ENCODE measurements at places on chromosomes 7 and 10. TPM values are rescaled to one million over a fixed set of nuclear protein-coding genes. Genes with fewer than 3 reads are reported as not detected.

DNA sequence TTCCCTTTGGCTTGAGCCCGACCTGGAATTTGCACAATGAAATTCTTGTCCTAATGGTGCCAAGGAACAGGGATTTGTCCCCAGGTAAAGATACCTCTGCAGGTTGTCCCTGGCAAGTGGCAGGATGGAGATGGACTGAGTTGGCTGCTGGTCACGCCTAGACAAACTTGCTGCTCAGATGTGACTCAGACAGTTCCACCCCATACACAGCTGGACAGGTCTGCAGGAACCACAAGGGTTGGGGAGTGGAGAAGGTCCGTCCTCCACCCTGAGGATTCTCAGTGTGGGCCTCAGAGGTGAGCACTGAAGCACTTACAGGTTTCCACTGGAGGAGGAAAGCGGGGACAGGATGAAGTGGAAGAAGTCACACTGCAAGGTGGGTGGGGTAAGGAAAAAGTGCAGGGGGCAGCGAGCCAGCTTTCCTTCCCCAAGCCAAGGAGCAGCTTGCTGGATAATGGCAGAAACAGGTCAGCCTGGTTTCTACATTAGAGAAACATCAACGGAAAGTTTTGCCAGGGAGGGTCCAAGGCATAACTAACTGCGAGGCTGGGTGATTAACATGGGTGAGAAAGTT is 20.5 kb downstream of the ITPRIP start:
- H3K27me3 ChIP-seq, result no peaks in the 10 kb centered on the region
- 0 out of 2 replicates have a peak, but pooled peaks cover 3% of the 10 kb centered on the region for H3K36me3 ChIP-seq
- peaks cover 6% of the 10 kb centered on the region for H3K4me1 ChIP-seq
- no peak overlapping the region for H3K4me3 ChIP-seq
- no peak overlapping the region for H3K27ac ChIP-seq

Gene UPK3BL2
- total RNA-seq, result 24.3 TPM

- no peak overlapping the region for H3K27ac ChIP-seq
- H3K4me3 ChIP-seq, result no peak overlapping the region
- H3K36me3 ChIP-seq, result 0 out of 2 replicates have a peak, but pooled peaks cover 3% of the 10 kb centered on the region
- no peaks in the 10 kb centered on the region for H3K27me3 ChIP-seq
- H3K4me1 ChIP-seq, result no peaks in the 10 kb centered on the region
These were observed 76.3 kb upstream of the CAMK2B start for GRCh38 chr7:44401692-44402091.

Gene TRIM50
- not detected for total RNA-seq

GRCh38 chr10:93154531-93154930 is 80.8 kb downstream of the CYP26A1 start:
- no peak overlapping the region for H3K4me3 ChIP-seq
- H3K27ac ChIP-seq, result no peak overlapping the region
- no peaks in the 10 kb centered on the region for H3K27me3 ChIP-seq
- peaks cover 32% of the 10 kb centered on the region for H3K4me1 ChIP-seq
- no peaks in the 10 kb centered on the region for H3K36me3 ChIP-seq

Gene H2BK1
- not detected for total RNA-seq

Gene MACC1
- total RNA-seq, result 48.4 TPM

DNA sequence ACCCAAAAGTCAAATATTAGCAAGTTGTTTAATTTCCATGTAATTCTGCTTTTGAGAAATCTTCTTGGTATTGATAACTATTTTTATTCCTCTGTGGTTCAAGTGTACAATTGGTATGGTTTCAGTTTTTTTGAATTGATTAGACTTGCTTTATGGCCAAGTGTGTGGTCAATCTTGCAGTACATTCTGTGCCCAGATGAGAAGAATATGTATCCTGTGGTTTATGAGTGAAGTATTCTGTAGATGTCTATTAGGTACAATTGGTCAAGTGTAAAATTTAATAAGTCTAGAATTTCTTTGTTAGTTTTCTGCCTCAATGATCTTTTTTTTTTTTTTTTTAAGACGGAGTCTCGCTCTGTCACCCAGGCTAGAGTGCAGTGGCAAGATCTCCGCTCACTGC is 36.6 kb upstream of the C7orf33 start:
- DNase-seq, result no peak
- H3K36me3 ChIP-seq, result no peaks in the 10 kb centered on the region
- no peaks in the 10 kb centered on the region for H3K27me3 ChIP-seq
- no peak overlapping the region for H3K4me3 ChIP-seq
- H3K27ac ChIP-seq, result no peak overlapping the region

DNA sequence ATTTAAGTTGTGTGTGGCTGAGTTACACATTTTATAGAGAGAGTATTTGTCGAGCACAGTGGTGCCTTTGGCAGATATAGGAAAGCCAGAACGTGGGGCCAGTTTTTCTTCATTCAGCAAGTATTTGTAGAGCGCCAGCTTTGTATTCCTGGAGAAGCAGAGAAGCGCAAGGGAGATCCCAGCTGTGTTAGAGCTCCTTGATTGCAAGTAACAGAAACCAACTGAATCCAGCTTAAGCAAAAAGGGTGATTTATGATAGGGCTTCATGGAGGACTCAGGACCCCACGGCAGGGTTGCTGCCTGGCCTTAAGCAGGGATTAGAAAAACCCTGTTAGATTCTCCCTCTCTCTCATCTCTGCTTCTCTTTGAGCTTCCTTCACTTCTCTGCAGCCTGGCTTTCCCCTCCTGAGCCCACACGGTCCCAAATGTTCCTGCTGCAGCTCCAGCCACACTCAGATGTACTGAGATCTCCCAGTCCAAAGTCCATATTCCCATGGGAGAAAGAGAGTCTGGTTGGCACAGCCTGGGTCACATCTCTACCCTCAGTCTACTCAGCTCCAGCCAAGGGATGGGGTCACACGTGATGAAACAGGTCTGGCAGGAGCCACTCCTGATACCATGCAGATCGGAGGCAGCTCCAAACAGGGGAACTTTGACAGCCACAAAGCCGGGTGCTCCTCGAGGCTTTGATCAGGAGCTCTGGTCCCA is 16.7 kb downstream of the UBTD1 start:
- H3K36me3 ChIP-seq, result no peaks in the 10 kb centered on the region
- H3K27ac ChIP-seq, result no peak overlapping the region
- no peak overlapping the region for H3K4me3 ChIP-seq
- H3K27me3 ChIP-seq, result no peaks in the 10 kb centered on the region

Gene SLIT1
- not detected for total RNA-seq

Gene SEMA3A
- 6.3 TPM for total RNA-seq

- H3K27me3 ChIP-seq, result peaks cover 5% of the 10 kb centered on the region
- H3K4me3 ChIP-seq, result no peak overlapping the region
- no peak for DNase-seq
- H3K36me3 ChIP-seq, result no peaks in the 10 kb centered on the region
- no peak overlapping the region for H3K27ac ChIP-seq
These were observed 21.9 kb upstream of the GDF10 start for GRCh38 chr10:47278152-47278473.

Gene ITIH5
- total RNA-seq, result not detected

DNA sequence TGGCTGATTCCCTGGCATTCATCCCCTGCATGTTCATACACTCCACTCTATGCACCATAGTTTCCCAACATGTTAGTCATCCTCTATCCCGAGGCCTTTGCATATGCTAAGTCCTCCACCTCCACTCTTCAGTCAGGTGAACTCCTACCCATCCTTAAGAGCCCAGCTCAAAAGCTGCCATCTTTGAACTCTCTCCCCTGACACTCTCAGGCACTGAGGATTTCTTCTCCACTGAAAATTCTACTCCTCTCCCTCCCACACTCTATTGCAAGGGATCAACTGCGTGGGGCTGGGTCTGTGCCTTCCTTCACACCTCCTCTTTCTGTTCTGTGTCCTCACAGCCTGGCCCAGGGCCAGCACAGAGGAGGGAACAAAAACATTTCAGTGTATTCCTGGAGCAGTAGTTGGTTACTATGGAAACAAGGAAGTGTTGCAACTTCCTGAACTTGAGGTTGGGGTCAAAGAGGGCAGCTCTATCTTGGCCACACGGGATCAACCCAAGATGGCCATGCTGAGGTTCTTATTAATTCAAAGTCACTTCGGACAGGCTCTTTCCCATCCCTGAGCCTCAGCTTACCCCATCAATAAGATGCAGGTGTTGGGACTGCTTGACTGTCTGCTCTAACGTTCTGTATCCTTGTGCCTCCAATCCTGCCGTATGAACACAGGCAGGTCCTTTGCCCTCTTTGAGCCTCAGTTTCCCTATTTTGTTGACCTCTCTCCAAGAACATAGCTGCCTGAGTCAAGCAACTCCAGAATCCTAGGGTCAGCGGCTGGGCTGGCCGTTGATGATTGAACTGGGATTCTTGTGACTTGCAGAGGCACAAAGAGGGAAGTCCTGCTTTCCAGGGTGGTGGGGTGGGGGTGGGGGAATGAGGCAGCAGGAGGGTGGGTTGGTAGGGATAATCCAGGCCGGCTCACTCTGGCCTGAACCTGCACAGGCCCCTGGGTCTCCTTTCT is 15.5 kb downstream of the ZMIZ1 start:
- H3K27ac ChIP-seq, result 0 out of 2 replicates have a peak overlapping the region, but pooled peaks have one; percentile 1
- peak; percentile 83 for DNase-seq
- H3K4me3 ChIP-seq, result no peak overlapping the region
- H3K36me3 ChIP-seq, result no peaks in the 10 kb centered on the region
- H3K4me1 ChIP-seq, result peaks cover 53% of the 10 kb centered on the region

GRCh38 chr10:88715517-88715916 is 9.5 kb downstream of the LIPK start:
- H3K4me1 ChIP-seq, result no peaks in the 10 kb centered on the region
- H3K27me3 ChIP-seq, result no peaks in the 10 kb centered on the region
- no peak for DNase-seq
- no peak overlapping the region for H3K27ac ChIP-seq
- H3K4me3 ChIP-seq, result no peak overlapping the region

- no peaks in the 10 kb centered on the region for H3K36me3 ChIP-seq
- H3K4me1 ChIP-seq, result no peaks in the 10 kb centered on the region
- H3K4me3 ChIP-seq, result no peak overlapping the region
- no peaks in the 10 kb centered on the region for H3K27me3 ChIP-seq
- DNase-seq, result no peak
- H3K27ac ChIP-seq, result no peak overlapping the region
These were observed 16.7 kb upstream of the C10orf90 start for GRCh38 chr10:126687121-126687606.

DNA sequence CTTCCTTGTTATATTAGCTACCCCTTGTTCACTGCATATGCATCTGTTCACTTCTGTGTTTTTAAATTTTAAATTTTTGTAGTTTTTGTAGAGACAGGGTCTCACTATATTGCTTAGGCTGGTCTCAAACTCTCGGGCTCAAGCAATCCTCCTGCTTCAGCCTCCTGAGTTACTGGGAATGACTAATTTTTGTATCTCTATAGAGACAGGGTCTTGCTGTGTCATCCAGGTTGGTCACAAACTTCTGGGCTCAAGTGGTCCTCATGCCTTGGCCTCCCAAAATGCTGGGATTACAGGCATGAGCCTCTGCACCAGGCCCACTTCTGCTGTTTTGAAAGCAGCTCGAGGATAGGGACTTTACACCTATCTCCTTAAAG is 64.6 kb downstream of the PRTFDC1 start:
- H3K4me3 ChIP-seq, result no peak overlapping the region
- DNase-seq, result no peak
- no peaks in the 10 kb centered on the region for H3K36me3 ChIP-seq
- no peaks in the 10 kb centered on the region for H3K27me3 ChIP-seq
- peaks cover 48% of the 10 kb centered on the region for H3K4me1 ChIP-seq

DNA sequence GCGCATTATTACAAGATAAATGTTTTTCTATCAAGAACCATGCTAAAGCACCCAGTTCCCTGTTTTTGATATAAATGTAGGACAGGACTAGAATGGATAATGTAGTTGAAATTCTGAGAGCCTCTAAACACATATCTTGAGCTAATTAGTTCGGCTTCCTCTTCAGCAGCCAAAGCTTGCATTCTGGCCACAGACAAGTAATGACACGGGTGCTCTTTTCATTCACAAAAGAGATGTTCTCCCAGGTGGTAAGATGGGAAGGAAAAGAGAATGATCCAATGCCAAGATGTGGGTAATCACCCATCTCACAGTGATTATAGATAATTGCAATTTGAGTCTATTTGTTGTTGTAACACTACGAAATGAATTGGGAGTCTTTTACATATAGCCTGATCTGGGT is 246.5 kb downstream of the KIAA1217 start:
- no peaks in the 10 kb centered on the region for H3K27me3 ChIP-seq
- no peak overlapping the region for H3K4me3 ChIP-seq
- H3K27ac ChIP-seq, result no peak overlapping the region
- peaks cover 19% of the 10 kb centered on the region for H3K4me1 ChIP-seq

Gene TFEC
- total RNA-seq, result not detected

GRCh38 chr7:35032166-35032565 is 5.1 kb downstream of the DPY19L1 start:
- no peak for DNase-seq
- H3K27ac ChIP-seq, result no peak overlapping the region
- no peaks in the 10 kb centered on the region for H3K27me3 ChIP-seq
- peaks cover 31% of the 10 kb centered on the region for H3K4me1 ChIP-seq
- no peak overlapping the region for H3K4me3 ChIP-seq

DNA sequence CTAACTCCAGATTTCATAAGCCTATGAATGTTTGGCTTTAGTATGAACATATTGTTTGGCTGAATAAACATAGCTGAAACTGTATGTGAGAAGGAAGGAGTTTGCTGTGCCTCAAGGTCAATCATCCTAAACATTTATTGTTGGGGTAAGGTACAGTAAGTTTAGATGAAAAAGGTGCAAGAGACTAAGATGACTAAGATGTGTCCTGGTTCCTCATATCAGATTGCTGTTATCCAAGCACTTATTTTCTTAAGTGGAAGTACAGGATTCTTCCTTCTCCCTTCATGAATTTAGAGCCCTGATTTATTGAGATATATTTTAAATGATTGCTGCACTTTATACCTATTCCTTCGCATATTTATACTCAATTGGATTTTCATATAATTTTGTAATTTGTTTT is 12.2 kb downstream of the MDFIC start:
- no peak overlapping the region for H3K27ac ChIP-seq
- DNase-seq, result no peak
- no peaks in the 10 kb centered on the region for H3K4me1 ChIP-seq
- 0 out of 2 replicates have a peak, but pooled peaks cover 11% of the 10 kb centered on the region for H3K36me3 ChIP-seq

Measured in PC-9 (cell line).